Kidney capillary endothelial cell (primary cell): ENCODE measurements at places on chromosomes 12 and 14.

DNA sequence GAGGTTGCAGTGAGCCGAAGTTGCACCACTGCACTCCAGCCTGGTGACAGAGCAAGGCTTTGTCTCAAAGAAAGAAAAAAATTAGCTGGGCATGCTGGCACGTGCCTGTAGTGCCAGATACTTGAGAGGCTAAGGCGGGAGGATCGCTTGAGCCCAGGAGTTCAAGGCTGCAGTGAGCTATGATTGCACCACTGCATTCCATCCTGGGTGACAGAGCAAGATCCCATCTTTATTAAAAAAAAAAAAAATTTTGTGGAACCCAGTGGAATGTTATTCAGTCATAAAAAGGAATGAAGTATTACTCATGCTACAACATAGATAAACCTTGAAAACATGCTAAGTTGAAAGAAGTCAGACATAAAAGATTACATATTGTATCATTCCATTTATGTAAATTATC, 8.3 kb upstream of the ERBB3 start:
- DNase-seq = no peak

DNA sequence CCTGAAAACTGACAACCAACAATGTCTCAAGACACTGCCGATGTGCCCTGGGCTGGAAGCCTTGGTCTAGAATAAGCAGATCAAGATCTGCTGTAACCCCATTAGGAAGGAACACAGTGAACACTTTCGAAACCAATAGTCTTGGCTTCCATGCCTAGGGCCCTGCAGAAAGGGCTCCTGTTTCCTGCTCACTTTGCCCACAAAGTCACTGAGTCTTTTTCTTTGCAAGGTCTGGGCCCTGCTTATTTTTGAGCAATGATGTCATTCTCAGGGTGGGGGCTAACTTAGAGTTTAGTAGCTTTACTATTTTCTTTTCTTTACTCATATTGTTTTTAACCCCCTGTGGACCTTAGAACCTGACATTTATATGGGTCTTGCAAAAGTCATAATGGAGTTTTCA, 704.2 kb upstream of the TMEM132C start:
- no peak for DNase-seq

- DNase-seq = no peak
Measured at GRCh38 chr14:85063747-85064146, 466.2 kb upstream of the FLRT2 start.

DNA sequence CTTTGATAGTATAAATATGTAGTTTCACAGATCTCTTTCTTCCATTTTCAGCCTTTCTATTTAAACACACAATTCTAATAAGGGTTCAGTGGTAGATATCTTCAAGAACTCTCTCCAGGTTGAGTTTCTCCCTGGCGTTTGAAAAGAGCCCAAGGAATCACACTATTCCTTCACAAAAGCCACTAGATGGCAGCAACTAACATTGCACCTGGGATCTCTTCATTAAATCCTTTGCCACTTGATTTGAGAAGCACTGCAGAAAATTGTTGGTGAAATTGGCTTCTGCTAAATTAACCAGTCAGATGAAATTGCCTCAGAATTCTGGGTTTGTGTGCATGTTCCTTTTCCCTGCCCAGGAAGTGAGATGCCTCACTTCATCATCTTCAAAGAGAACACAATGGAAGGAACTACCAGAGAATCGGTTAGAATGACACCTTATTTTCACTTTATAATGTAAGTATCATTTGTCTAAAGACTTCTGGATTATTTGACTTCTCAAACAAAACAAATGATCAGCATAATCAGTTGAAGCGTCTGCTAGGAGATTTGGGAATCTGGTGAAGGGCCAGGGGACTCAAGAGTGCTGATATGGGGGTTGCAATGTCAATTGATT, 6.8 kb downstream of the CCDC198 start:
- DNase-seq = peak; percentile 32

GRCh38 chr14:98210045-98210672, 1061.8 kb downstream of the BCL11B start:
- DNase-seq = no peak

DNA sequence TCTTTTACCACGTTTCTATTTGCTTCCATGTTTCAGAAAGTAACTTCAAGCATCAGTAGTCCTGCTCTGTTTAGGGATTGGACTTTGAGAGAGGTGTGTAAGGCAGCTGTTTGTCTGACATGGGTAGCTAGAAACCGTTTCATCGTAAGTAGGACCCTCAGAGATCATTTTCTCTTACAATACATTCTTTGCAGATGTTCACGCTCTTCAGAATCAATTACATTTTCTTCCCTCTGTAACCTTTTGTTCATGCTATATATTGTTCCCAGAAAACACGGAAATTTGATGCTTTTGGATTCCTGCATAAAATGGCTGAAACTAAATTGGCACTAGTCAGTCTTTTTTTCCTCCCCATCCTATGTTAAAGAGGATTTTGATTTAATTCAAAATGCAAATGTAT, 62.6 kb upstream of the AEBP2 start:
- DNase-seq = no peak

DNA sequence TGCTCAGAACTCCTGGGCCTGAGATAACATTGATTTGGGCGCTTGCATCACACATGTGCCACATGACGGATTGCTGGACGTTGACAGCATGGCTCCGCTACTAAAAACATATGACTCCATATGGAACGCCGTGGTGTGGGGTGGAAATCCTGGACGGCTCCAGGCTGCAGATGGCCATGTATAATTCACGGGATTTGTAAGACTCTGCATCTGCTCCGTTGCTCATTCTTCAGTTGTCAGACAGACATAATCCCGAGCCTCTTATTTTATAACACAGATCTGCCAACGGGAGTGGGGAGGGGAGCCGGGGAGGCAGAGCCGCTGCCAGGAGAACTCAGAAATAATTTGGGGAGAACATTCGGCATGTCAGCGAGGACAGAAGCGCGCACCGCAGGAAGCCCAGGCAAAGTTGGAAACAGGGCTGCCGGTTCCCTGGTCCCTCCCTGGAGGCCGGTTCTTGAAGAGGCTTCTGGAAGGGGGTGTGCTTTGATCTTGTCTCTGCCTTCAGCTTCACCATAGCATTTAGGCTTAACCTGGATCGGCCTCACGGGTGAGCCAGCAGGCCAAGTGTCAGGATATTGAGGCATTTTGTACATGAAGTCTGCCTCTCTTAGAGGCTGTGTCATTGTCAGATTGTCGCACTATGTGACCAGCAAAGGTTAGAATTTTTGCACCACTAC, 45.8 kb upstream of the MYL2 start:
- DNase-seq = no peak

GRCh38 chr14:103298620-103299019, 35.4 kb upstream of the EIF5 start:
- no peak for DNase-seq

- DNase-seq = no peak
Measured at GRCh38 chr12:67646775-67647174, 1.8 kb upstream of the DYRK2 start.

DNA sequence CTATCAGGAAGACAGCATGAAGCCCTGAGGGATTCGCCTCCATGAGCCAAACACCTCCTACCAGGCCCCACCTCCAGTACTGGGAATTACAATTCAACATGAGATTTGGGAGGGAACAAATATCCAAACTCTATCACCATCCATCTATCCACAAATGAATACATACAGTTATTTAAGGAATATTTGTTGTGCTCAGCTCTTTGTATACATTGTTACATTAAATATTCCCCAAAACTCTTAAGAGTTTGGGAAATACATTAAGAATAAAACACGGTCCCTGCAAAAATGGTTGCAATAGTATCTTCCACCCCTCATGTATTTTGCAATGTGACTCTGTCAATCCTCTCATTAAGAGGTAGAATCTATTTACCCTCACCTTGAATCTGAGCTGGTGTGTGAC, 109.8 kb upstream of the PLXNC1 start:
- no peak for DNase-seq

GRCh38 chr12:107903341-107904061, 129.0 kb downstream of the ASCL4 start:
- no peak for DNase-seq

DNA sequence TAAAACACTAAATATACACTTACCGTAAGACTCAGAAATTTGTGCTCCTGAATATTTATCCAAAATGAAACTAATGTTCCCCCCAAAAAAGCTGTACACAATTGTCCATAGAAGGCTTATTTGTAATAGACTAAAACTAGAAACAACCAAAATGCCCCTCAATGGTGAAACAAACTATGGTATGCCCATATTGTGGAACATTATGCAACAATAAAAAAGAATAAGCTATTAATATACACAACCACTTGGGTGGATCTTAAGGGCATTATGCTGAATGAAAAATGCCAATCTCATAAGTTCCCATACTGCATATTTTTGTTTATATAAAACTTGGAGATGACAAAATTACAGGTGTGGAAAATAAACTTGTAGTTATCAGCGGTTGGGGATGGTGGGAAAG, 357.4 kb downstream of the KCNH5 start:
- DNase-seq = no peak

- DNase-seq = peak; percentile 85
Measured at GRCh38 chr12:54432815-54433164, 13.7 kb upstream of the ITGA5 start.

DNA sequence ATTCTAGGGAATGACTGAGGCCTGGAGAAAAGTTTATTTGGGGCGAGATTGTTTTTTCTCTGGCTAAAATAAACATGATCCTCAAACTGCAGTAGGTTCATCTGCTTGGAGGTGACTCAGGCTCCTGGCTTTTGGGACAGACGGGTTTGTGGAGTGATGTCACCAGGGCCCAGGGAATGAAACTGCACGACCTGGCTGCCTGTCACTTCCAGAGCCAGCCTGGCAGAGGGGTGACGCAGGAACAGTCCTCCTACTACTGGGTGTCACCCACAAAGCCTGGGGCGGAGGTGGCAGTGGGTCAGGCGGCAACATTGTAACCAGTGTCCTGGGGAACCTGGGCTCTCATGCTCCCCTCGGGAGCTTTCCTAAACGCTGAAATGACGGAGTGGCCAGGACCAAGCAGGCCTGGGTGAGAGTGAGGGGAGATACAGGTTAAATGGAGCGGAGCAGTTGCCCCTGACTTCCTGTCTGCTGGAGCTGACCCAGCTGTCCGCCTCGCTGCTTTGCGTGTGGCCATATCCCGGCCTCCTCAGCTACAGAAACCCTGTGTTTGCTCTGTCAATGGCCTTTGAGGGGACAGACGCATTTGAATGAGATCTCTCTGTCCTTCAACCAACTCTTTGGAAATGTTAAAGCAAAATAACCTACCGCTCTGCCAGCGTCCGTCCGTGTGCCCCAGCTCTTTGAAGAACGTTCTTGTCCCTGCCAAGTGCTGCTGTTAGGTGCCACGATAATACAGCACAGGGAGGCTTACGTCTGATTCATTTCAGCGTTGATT, 6.5 kb downstream of the HIP1R start:
- peak; percentile 54 for DNase-seq

DNA sequence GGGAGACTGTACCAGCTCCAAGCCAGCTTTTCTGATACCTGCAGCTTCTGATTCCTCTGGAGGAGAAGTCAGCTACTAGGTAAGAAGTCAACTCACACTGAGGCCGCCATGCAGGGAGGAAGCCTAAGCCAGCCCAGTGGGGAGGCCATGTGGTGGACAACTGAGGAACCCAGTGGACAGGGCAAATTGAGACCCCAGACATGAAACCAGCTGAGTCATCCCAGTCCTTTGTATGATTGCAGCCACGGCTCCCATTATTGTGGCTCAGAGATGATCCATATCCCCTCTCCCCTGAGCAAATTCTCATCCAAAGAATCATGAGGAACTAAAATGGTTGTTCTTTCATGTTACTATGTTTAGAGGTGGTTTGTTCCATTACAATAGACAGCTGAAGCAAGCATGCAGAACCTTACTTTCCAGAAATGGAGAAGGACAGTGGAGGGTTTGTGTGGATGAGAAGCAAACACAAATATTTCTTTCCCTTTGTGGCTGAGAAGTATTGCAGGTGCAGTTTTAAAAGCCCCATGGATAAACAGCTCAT, 1147.3 kb upstream of the TMEM132C start:
- DNase-seq = no peak

- DNase-seq = no peak
Measured at GRCh38 chr12:129083121-129083840, 230.0 kb downstream of the GLT1D1 start.

DNA sequence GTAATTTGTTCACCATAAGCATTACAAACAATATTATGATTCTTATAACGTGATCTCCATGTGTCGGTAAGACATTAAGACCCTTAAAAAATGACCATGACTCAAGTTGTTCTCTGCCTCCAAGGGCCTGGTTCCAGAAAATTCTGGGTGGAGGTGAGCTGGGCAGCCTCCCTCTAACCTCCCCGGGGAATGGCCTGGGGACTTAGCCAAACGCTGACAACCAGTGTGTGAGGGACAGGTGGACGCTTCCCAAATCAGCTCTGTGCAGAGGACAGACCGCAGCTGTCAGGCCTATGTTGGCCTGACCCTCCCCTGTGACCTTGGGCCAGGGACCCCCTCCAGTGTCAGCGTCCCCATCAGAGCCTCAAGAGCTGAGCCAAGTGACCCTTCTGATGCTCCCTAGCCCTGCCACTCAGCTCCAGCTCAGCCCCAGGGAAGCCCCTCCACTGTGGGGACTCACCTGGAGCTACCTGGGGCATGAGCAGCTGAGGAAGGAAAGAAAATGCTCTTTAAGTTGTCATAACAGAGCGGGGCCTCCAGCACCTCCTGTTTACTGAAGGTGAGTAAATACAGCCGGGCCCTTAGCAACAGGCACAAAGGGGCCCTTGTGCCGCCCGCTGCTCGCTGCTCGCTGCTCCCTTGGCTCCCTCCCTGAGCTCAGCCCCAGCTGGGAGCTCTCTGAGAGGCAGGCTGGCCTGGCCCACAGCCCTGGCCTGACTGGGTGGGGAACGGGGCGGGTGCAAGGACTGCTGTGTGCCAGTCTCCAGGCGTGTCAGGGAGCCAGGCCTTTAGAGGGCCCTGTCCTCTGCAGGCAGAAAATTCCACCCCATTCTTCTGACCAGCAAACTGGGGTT, 116.6 kb downstream of the CALM1 start:
- no peak for DNase-seq

DNA sequence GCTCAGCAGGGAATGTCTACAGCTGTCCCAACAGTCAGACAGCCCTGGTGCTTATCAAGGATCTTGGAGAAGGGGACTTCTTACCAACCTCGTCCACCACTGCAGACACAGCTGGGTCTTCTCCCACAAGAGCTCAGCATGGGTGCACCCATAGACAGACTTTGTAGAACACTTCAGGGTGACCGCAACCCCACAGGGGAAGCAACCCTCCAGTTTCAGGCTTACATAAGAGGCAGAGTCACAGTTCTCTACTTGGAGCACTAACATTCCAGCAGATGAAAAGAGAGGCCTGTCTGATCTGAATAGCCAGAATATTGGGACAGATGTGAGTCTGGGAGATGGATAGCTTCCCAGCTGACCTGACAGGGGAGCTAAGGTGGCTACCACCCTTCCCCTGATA, 3.5 kb upstream of the CLEC1A start:
- no peak for DNase-seq
